AG08396 (cell line): ENCODE measurements at places on chromosomes 1 and 21.

DNA sequence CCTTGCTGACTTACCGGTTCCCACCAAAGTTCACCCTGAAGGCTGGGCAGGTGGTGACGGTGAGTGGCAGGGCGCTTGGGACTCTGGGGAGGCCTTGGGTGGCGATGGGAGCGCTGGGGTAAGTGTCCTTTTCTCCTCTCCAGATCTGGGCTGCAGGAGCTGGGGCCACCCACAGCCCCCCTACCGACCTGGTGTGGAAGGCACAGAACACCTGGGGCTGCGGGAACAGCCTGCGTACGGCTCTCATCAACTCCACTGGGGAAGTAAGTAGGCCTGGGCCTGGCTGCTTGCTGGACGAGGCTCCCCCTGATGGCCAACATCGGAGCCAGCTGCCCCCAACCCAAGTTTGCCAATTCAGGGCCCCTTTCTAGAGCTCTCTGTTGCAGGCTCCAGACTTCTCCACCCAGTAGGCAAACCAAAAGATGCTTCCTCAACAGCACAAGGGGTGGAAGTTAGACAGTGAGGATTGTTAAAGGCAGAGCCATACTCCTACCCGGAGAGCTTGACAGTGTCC, 16.4 kb upstream of the SEMA4A start:
- no peak for DNase-seq

GRCh38 chr1:86596224-86596623, 49.3 kb downstream of the CLCA4 start:
- DNase-seq = no peak

DNA sequence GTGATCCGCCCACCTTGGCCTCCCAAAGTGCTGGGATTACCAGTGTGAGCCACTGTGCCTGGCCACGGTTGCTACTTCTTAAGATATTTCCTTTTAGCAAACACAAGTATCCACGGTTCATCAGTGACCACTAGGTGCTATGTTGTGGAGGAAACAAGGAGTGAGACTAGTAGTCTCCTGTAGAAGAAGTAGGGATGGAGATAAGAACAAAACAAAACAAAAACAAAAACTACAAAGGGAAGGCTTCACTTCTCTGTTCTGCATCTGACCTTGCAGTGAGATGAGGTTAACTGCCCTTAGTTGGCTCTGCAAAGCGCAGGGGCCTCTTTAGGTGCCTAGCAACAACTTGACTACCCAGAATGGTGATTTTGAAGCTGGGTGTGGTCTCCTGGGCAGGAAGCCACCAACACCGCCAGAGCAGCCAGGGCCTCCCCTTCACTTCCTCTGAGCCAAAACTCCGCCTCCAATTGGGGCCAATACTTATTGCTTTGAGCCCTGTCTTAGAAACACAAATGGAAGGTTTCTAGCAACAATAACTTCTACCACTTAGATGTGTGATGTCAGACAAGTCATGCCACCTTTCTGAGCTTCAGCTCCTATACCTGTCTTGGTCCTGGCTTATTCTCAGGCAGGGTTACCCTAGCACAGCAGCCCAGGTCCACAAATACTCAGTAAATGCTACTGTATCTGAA, 12.8 kb upstream of the CDC42 start:
- DNase-seq = peak; percentile 30

GRCh38 chr1:206551296-206551985, 44.1 kb downstream of the RASSF5 start:
- no peak for DNase-seq

- DNase-seq = no peak
Measured at GRCh38 chr1:29991025-29991424, 732.4 kb downstream of the MATN1 start.

- peak; percentile 40 for DNase-seq
Measured at GRCh38 chr1:22607154-22607553, 29.3 kb upstream of the C1QA start.

DNA sequence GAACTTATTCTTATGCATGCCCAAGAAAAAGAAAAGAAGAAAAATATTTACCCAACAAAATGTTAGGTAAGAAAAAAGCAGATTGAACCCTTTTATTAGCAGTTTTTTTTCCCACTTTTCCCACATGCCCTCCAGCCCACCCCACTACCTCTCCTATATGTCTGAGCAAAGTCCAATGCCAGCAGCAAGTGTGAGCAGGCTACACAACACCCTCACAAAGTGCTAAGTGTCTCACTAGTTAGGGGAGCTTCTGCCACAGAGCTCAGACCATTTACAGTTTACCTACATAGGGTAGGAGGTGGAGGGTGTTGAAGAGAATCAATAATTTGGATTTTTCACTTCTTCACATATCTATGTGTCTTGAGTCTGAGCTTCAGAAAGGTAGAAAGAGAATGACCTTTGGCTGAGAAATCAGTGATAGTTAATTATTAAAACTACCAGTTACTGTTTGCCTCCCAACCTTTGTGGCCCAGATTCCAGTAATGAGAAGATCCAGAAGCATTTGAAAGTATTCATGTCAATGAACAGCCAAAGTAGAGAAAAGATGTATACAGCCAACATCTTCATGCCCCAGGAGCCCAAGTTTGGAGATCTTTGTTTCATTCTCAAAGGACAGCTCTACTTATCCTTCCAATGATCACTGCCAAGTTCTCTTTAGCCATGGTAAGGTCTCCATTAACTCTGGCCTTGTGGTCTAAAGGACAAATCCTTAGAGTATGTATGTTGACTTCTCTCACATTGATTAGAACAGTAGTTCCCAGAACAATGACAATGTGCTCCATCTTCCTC, 26.2 kb downstream of the OR10J5 start:
- DNase-seq = no peak

DNA sequence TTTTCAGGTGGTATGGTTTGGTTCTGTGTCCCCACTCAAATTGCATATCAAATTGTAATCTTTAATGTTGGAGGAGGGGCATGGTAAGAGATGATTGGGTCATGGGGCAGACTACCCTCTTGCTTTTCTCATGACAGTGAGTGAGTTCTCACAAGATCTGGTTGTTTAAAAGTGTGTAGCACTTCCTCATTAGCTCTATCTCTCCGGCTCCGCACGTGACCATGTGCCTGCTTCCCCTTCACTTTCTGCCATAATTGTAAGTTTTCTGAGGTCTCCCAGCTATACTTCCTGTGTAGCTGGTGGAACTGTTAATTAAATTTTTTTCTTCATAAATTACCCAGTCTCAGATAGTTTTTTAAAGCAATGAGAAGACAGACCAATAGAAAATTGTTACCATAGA, 843.2 kb downstream of the AMY1C start:
- DNase-seq = no peak

DNA sequence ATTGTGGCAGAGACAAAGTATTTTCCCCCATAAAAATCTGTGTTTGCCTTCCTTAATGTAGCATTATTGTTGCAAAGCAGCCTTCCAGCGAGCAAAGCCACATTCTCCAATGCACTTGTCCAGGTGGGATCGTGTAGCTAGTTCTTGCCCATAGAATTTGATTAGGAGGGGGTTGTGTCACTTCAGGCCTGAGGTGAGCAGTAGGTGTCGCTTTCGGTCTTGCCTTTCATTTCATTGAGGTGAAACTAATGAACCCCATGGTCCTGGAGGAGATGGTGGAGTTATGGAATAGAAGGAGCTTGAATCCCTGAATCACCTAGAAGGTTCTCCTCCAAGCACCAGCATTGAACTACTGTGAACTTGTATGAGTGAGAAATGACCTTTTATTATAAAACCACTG, 318.9 kb upstream of the PBX1 start:
- DNase-seq = no peak

DNA sequence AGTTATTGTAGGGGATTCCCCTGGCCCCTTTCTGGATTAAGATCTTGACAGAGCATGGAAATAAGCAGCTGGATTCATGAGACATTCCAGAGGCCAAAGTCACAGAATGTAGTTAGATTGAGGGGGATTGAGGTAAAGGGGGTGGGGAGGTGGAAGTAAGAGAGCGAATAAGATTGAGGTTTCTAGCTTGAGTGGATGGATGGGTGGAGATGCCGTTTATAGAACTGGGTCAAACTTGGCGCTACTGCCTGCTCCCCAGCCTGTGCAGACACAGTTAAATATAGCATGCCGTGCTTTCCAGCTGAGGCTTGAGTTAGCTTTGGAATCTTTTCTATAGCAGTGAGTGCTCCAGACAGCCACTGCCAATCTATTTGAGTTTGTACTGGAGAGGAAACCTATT, 85.7 kb downstream of the DYRK1A start:
- DNase-seq = peak; percentile 74

DNA sequence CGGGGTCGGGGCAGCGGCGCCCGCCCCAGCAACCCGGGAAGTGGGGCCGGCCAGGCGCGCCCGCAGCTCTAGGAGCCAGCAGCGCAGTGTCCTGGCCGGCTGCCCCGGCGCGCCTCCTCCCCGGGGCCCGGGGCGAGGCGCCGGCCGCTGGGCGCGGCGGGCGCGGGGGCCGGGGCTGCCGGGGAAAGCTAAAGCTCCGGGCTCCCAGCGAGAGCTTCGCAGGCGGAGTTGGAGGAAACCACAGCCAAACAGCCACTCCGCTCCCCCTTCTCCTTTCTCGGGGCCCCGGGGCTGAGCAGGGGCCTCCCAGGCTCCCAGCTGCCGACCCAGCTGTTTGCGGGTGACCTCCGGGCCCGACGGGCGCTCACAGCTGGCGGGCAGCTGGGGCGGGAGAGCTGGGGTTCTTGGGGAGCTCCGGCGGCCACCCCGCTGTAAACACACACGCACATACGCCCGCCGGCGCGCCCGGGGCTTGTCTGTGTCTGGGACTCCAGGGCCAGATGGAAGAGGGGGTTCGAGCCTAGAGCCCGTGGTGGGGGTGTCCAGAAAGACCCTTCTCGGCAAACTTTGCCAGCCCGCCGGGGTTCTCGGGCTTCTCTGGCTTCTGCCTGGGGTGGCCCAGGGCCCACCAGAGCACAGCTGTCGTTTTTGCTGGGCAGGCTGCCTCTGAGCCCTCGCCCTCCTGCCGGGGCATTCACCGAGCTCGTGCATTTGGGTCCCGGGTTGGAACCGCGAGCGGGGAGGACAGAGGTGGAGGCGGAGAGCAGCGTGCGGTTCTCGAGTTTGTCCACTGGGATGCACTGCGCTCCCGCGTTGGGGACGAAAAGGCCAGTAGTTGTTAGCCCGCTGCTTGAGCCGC, 1.5 kb downstream of the AJAP1 start:
- peak; percentile 59 for DNase-seq

- DNase-seq = no peak
Measured at GRCh38 chr1:77175230-77175844, 43.9 kb downstream of the PIGK start.

DNA sequence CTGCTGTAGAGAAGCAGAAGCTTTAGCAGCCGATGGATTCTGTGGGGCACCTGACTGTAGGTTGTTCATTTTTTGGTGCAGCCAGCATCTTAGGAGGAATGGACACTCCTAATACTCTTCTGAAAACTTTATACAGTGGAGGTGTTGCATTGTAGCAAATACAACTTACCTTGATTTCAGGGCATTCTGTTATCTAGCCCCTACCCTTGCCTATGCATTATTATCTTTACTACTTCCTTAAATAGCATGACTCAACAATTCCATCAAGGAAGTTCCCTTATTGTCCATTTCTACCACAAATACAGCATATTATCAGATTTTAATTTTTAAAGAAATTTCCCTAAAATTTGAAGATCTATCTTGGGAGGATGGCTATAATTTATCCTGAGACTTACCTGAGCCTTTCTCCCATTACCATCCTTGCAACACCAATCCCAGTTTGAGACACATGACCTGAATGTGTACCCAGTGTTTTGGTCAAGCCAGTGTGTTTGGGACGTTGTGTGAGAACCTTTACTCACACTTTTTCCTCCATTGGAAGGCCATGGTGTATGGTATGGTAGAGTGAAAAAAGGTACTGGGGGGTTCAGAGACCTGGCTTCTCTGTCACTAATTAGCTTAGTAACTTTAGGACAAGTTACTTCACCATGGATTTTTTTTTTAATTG, 9.2 kb downstream of the POU2F1 start:
- no peak for DNase-seq

DNA sequence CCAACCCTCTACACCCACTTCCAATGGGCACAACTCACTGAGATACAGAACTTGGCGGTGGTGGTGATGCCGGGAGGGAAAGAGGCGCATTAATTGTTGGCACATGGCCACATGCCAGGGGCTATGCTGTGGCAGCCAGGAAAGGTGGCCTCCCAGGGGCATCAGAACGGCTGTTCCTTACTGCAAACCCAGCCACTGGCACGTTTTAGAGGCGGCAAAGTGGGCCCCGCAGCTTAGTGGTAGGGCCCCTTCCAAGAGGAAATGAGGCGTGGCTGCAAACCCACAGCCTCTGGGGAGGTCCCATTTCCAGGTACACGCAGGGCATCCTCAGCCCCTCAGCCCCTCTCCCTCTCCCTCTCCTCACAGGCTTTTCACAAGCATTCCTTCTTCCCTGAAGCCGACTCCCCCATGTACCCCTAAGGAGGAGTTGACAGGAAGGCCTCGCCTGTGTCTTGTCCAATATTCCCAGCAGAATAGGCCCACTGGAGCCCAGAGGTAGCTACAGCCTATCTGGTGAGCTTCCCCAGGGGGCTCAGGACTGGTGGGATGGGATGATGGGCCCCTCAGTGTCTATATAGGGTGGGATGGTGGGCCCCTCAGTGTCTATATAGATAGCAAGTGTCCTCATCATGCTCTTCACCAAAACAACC, 166.2 kb downstream of the CLIC6 start:
- no peak for DNase-seq

DNA sequence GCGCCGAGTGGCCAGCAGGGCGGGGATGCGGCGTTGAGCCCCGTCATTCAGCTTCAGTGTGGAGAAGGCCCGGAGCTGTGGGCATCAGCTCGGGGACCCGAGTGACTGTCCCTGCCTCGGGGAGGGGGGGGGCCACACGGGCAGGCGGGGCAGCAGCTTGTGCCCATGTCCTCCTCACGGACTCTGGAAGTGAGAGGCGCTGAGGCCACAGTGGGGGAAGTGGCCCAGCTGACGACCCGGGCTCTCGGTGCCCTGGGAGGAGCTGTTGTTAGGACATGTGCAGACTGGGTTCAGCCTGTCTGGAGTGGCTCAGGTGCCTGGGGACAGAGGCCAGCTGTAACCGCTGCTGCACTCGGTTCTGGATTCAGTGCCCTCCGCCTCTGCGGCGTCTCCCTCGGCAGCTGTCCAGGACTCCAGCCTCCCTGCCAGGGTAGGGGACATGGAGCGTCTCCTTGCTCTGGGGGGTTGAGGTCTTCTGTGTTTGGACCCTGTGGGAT, 71.1 kb downstream of the SKI start:
- no peak for DNase-seq

DNA sequence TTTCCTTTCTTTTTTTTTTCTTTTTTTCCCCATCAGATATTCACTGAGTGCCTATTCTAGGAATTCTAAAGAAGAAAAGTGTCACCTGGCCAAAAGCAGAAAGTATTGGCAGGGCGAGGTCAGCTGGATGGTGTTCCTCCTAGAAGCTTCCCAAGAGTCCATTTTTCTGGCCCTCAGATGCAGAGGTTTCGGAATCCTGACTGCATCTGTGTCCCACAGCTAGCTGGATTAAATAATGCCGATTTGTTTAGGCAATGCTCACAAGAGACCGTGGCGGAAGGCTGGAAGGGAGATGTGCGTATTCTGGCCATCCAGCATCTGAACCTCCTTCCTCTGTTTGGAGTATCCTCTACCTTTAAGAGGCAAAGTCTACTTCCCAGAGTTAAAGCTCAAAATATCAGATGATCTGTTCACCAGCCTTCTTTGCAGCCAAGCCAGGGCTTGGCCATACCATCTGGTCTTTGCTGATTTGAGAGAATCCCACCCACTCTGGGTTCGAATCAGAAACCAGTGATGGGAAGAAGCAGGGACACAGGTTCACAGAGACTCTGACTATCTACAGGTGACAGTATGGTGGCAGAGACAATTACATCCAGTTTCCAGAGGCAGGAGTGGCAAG, 5.4 kb upstream of the TENT5C start:
- DNase-seq = no peak
